ENCODE measurements at places on chromosomes 16 and 17.

DNA sequence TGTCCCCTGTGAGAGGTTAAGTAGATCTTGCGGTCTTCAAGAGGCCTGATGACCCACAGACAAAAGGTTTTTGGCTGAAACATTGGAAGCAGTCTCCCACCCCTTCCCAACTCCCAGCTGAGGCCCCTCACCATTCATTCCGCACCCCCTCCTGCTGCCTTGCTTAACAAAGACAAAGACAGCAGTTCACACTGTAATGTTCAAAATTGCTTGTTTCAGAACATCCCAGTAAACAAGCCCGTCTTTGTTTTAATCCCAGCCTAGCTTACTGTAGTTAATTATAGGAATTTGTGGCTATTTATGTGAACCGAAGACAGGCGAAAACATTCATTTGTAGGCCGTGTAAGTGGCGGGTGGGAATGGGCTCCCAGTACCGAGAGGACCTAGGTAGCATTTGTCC, 55.7 kb downstream of the IRX5 start:
- no peak for DNase-seq

- DNase-seq: no peak
These were observed 57.2 kb downstream of the WDR45B start for GRCh38 chr17:82590881-82591539.

DNA sequence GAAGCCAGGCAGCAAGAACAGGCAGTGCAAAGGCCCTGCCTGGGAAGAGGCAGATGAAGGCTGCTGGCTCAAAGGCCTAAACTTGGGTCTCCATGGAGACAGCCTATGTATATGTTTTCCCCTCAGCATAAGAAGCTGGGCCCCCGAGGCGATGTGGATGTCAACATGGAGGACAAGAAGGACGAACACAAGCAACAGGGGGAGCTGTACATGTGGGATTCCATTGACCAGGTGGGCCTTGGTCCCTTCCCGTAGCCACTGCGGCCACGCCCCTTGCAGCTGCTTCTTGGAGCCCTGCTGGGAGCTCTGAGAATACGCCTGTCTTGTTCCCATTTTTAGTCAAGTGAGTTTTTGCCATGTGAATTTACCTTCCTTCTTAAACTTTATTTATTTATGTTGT, 106.0 kb downstream of the SDR42E1 start:
- no peak for DNase-seq

- DNase-seq: no peak
These were observed 121.8 kb downstream of the CYLD start for GRCh38 chr16:50863644-50864144.

- no peak for DNase-seq
These were observed 158.6 kb upstream of the CDC42EP4 start for GRCh38 chr17:73470316-73470826.

DNA sequence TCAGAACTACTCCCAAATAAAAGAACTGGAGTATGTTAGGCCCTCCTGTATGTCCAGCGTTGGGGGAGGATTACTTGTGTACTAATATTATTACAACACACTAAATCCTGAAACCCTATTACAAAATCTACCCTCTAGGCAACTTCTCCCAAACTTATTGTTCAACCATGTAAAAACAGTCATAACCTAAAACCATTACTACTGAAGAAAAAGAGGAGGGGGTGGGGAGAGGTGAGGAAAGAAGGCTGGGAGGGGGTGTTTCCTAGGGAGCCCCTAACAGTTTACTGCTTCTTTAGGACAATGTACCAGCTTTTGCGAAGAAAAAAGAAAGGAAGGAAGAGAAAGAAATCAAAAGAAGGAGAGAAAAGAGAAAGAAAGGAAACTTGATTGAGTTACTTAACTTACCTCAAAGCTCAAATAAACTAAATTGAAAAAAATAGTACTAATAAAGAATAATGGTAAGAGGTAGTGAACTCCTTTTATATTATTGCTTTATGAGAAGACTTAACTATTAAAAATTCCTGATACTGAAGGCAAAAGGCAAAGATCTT, 2.3 kb downstream of the SALL1 start:
- no peak for DNase-seq

- DNase-seq: no peak
These were observed 45.2 kb upstream of the GSG1L start for GRCh38 chr16:28108590-28109247.

- no peak for DNase-seq
These were observed 9.3 kb downstream of the ZCCHC14 start for GRCh38 chr16:87483481-87483880.

- DNase-seq: no peak
These were observed 380.7 kb upstream of the PMFBP1 start for GRCh38 chr16:72552654-72553053.

Data from epithelial cell of proximal tubule (primary cell).